GM23338 (cell line): ENCODE measurements at places on chromosomes 5 and 9.
A peak's percentile ranks its signal among the peaks of the same experiment; 100 is the strongest.

DNA sequence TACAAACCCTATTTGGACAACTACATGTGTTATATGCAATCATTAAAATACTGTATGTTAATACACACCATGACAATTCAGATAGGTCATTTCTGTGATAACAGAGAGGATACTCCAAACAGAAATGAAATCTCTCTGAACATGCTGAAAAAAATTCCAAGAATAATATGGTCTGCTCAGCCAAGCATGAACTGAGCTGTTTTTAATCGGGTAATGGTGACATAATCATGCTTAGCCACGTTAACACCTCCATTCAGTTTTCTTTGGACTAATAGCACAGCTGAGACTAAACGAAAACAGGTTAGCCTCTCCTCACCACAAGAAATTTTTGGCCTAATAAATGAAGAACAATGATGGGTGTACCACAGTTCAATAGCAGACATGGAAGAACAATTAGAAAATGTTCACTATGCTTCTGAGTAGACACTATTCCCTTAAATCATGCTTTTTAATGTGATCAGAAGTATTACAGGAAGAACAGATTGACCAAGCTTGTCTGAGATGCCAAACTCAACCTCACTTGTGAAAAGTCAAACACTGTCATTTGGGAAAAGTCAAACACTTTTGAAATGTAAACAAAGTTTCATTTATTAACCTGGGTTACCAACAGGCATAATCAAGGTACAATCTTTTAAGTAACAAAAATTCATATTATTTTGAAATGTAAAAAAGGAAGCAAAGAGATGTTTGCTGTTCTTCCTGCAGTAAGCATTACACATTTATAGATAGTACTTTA, 19.4 kb downstream of the RAB14 start:
- no peak for DNase-seq

DNA sequence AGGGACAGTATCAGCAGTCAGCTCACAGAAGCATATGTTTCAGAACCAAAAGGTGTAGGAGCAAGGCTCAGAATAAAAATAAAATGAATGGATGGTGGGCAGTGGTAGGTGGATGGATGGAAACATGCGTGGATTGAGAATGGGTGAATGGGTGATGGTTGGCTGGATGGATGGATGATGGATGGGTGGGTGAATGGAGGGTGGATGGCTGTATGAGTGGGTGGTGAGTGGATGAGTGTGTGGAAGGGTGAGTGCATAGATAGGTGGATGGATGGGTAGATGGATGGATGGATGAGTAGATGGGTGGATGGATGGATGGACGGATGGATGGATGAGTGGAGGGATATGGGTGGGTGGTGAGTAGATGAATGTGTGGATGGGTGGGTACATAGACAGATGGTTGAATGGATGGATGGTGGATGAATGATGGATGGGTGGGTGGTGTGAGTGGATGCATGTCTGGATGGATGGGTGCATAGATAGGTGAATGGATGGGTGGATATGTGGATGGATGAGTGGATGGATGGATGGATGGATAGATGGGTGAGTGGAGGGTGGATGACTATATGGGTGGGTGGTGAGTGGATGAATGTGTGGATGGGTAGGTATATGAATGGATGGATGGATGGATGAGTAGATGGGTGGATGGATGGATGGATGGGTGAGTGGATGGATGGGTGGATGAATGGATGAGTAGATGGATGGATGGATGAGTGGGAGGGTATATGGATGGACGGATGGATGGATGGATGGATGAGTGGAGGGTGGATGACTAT, 164.2 kb downstream of the C9orf50 start:
- DNase-seq: no peak

DNA sequence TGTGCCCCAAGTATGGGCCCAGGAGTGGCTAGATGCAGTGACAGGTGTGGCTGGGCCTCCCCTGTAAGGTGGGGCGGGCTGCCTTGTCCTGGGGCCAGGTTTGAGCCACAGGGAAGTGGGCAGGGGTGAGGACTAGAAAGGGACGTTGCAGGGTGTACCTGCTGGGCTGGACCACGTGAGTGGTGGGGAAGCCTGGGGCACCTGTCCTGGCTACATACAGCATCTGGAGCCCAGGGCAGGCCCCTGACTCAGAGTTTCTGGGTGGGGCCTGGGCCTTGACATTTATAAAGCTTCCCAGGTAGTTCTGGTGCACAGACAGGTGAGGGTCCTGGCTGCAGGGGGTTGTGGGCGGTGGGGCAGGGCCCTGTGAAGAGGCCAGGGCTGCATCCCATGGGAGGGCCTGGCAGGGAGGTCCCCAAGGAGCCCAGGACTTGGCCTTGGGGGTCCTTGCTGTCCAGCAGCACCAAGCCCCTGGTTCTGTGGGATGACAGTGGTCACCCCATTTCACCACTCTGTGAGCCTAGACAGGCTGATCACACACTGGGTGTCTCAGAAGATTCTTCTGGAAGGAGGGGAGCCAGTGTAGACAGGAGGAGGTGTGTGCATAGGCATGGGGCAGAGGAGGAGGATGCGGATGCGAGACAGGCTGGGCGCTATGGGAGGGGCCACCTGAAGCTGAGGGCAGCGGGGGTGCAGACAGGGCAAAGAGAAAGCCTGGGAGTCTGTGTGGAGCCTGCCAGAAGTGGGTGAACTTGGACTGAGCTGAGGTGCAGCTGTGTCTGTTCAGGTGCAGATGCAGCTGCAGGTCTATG, 94.0 kb downstream of the PHF2 start:
- DNase-seq: no peak

GRCh38 chr5:173925449-173926071, 37.4 kb downstream of the CPEB4 start:
- DNase-seq: peak; percentile 64

DNA sequence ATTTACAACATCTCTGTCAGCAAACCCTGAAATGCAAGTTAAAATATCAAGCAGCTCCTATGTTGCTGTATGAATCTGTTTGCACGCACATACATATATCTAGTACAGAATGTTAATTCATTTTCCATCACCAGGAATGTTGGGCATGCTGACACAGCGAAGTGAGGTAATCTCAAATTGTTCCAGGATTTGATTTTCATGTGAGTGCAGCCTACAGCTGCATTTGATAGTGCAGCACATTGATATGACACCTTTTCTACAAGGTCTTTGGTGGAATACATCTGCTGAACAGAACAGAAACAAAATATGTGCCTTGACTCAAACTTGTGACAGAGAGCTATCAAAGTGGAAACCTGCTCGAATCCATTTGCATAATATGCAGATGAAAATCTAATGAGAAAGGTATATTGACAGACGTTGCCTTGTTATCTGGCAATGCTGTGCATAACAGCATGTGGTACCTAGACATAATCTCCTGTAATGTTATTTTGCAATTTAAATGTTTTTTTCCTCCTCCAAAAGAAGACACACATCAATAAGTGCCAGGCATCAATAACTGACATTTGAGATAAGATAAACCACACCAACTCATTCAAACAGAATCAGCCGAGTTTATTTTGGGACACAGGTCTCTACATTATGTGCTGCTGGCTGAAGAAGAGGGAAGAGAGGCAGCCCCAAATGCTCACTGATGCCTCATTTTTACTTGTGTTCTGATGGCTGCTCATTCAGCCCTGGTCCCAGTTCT, 512.2 kb downstream of the ZNF608 start:
- no peak for DNase-seq

DNA sequence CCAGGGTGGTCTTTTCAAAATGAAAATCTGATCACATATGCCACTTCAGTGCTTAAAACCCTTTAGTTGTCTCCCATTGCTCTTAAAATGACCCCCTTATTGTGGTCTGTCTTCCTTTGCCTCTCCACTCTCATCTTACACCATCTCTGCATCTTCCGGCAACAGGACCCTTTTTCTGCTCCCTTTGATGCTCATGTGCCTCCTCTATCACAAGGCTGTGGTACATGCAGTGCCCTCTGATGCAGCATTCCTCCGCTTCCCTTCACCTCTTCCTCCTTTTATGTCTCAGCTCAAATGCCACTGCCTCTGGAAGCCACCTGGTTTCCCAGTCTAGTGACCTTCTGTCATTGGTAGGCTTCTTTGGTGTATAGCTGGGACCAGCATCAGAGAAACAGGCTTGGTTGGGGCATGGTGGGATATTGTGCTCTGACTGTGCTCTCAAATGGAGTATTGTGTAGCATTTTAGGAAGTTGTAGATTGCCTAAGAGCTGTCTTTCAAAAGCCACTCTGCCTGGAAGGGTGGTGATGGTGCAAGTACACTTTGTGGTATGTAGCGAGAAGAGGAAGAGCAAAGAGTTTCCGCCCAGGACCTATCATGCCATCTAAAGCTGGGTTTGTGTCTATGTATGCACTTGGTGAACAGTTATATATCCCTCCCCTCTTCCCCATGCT, 28.1 kb downstream of the ARHGAP26 start:
- no peak for DNase-seq

DNA sequence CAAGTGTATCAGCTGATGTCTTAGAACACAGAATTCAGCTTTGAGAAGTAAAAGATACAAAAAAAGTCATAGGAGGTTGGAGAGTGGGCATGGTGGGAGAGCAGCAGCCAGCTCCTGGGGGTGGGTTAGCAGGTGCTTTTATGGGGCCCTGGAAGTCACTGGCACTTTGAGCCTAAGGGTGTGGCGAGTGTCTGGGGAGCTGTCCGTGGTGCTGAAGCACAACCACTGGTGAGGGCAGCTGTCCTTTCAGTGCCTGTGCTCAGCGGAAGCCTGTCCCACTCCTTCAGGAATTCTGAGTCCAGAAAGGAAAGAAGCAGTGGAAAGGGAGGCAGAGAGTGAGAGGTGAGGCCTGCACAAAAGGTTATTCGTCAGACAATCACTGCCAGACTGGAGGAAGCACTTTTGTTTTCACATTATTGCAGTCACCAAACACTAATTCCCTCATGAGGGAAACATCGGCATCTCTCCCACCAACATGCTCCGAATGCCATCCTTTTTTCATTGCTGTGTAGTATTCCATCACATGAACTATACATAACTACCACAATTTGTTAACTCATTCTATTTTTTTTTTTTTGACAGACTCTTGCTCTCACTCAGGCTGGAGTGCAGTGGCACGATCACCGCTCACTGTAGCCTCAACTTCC, 59.4 kb upstream of the RAPGEF1 start:
- DNase-seq: peak; percentile 88

DNA sequence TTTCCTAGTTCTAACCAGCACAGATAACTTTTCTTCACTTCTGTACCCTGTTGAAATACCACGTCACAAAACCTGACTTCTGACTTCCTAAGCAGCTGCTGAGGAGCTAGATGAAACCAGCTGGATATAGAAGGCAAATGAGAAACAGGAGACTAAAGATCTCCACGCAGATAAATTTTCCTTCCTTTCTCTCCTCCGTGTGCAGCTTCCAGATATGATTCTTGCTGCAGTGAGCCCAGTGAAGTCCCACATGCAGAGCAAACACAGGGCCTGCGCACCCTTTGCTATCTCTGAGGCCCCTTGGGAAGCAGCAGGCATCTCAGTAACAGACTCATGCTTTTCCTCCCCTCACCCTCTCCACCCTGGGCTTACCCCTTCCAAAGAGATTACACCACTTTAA, 1638.3 kb downstream of the MAT2B start:
- DNase-seq: no peak

- DNase-seq: no peak
Observed at GRCh38 chr9:14373336-14373666, 59.4 kb upstream of the NFIB start.

DNA sequence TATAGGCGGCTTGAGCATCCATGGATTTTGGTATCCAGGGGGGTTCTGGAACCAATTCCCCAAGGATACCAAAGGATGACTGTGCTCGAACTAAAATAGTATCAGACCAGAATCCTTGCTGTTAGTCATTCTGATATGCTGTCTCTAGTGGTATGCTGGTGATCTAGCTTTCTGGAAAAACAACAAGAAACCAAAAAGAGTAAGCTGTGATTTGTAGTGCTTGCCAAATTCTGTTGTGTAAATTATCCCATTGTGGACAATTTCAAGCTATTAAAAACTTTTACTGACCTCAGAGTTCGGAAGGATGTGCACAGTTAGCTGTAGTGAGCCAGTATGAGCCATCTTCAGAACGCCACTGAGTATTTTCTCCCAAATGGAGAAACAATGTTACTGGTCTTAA, 99.0 kb upstream of the FBN2 start:
- no peak for DNase-seq

DNA sequence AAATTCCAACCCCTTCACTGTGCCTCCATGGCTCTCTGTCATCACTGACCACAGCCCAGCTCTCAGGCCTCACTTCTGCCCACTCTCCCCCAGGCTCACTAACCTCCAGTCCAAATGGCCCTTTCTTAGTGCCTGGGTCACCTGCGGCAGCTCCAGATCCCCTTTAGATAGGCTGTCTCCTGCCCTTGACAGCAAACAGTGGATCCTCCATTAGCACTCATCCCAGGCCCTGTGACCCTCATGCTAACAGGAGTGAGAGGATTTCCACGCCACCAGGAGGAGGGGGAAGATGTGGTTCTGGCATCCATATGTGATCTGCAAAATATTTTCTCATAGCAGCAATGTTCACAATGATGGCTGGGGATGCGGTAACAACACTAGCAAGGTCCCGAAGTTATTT, 139.4 kb downstream of the DCP2 start:
- DNase-seq: no peak

DNA sequence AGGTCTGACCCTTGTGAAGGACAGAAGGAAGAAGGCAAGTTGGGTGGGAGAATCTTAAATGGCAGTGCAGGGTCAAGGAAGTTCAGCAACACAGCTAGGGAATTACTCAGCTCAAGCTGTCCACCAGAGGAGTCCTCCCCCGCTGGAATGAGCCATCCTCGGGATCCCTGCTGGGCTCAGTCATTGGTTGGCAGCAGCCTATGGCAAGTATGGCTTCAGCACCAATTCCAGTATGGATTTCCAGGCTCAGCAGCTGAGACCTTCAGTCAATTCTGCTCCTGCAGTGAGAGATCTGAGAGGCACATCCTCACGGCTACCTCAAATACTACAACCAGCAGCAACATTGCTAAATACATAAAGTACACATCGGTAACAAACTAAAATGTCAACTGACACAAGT, 280.6 kb upstream of the PIK3R1 start:
- no peak for DNase-seq

DNA sequence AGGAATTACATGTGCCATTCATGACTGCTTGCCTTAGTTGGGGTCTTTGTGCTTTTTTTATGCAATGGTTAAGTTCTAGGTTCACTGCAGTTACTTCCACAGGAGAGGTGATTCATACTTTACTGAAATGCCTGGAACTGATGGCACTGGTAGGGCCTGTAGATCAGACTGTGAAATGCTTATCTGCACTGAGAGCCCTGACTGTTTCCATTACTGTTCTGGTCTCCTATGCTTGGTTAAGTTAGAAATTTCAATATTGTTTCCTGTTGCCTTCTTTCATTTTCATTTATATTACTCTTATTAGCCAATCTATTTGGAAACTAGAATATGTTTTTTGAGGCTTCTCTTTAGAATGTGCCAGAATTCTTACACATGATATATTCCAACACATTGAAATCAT, 484.1 kb upstream of the SEMA6A start:
- DNase-seq: no peak

- DNase-seq: no peak
Observed at GRCh38 chr5:159725475-159725874, 190.8 kb upstream of the ADRA1B start.

GRCh38 chr5:136732751-136733150, 367.4 kb upstream of the TRPC7 start:
- DNase-seq: no peak

GRCh38 chr5:135829179-135829578, 5.3 kb upstream of the SLC25A48 start:
- DNase-seq: no peak

- DNase-seq: no peak
Observed at GRCh38 chr5:161687316-161687715, 1.8 kb downstream of the GABRA6 start.
